CD8-positive, alpha-beta memory T cell (primary cell): ENCODE measurements at places on chromosomes 2 and 18.

DNA sequence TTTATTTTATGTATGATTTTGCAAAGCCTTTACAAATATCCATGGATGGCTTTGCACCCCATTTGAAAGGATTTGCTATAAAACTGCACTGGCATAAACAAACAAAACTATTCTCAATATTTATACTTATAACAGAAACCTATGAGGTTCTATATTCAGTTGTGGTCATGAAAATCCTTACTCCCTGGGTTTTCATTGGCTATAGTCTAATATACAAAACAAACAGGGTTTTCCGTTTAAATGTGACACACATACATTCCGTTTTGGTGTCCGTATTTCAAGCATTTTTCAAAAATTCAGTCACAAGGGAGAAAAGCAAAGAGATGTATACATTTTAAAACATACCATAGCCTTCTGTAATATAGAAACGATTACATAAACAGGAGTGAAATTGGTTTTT lies 100.0 kb downstream of the TCF4 start:
- H3K36me3 ChIP-seq, result no peaks in the 10 kb centered on the region
- no peak overlapping the region for H3K4me3 ChIP-seq
- H3K4me1 ChIP-seq, result no peaks in the 10 kb centered on the region
- no peak overlapping the region for H3K27ac ChIP-seq
- peaks cover 3% of the 10 kb centered on the region for H3K27me3 ChIP-seq

DNA sequence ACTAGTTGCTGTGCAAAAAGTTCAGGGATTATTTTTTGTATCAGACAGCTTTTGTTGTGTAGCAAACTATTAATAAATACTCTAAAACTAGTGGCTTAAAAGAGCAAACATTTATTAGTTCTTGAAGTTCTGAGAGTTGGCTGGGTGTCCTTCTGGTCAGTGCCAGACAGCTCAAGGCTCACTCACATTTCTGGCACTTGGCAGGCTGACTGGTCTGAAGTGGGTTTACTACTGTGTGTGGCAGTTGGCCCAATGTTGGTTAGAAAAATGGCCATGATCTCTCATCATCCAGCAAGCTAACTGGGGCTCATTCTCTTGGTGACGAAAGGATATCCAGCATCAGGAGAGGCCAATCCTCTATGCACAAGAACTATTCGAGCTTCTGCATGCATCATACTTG lies 71.4 kb upstream of the ZNF385B start:
- H3K4me1 ChIP-seq, result no peaks in the 10 kb centered on the region
- DNase-seq, result no peak
- H3K27me3 ChIP-seq, result no peaks in the 10 kb centered on the region

GRCh38 chr2:223383315-223383714 lies 218.8 kb downstream of the SCG2 start:
- DNase-seq, result no peak
- H3K36me3 ChIP-seq, result no peaks in the 10 kb centered on the region
- H3K27me3 ChIP-seq, result no peaks in the 10 kb centered on the region
- no peaks in the 10 kb centered on the region for H3K4me1 ChIP-seq
- no peak overlapping the region for H3K4me3 ChIP-seq

- peaks cover 40% of the 10 kb centered on the region for H3K4me1 ChIP-seq
- no peaks in the 10 kb centered on the region for H3K36me3 ChIP-seq
- H3K27ac ChIP-seq, result no peak overlapping the region
- DNase-seq, result no peak
- no peaks in the 10 kb centered on the region for H3K27me3 ChIP-seq
- no peak overlapping the region for H3K4me3 ChIP-seq
These were observed 22.5 kb upstream of the CERS6 start for GRCh38 chr2:168433527-168433926.

- H3K27me3 ChIP-seq, result no peaks in the 10 kb centered on the region
- H3K27ac ChIP-seq, result no peak overlapping the region
- H3K4me1 ChIP-seq, result no peaks in the 10 kb centered on the region
- no peaks in the 10 kb centered on the region for H3K36me3 ChIP-seq
These were observed 8.2 kb downstream of the ADRA2B start for GRCh38 chr2:96108151-96108540.

GRCh38 chr2:42047488-42048298 lies at the start of gene PKDCC:
Gene PKDCC, plus strand, starts transcription at chr2:42048021. Its CDS starts 179 bp downstream, at chr2:42048200.
- no peaks in the 10 kb centered on the region for H3K36me3 ChIP-seq
- H3K27me3 ChIP-seq, result peaks cover 5% of the 10 kb centered on the region
- DNase-seq, result peak; percentile 6

DNA sequence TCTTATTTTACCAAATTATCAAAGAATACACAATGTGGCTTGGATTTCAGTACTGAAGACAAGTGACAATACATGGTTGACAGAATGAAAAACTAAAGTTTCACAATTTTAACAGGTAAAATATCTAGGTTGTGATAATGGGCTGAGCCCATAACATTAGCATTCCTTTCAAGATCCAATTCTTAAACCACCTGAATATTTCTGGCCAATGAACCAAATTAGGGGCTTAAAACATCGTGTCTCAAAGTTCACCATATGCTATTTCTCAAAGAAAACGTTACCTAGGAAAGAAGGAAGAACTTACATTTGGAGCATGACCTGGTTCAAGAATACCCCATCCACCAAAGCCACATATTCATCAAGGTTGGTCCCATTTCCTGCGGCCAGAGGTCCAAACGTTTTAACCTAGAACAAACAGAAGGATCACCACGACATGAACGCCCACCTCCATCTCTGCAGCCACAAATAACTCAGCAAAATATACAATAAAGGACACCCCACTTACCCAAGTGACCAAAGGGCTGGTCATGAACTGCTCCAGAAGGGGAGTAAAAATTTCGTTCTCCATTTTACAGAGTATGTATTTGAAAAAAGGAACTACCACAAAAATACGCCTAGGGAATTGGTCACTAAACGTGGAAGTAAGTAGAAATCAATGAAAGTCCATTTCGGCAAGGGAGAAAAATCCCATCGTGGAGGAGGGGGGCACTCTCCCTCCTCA lies 984 bp downstream of the CCDC88A start:
- H3K4me1 ChIP-seq, result peaks cover 17% of the 10 kb centered on the region
- peak overlapping the region; percentile 88 for H3K4me3 ChIP-seq
- DNase-seq, result no peak
- H3K27ac ChIP-seq, result peak overlapping the region; percentile 74
- H3K27me3 ChIP-seq, result no peaks in the 10 kb centered on the region
- no peaks in the 10 kb centered on the region for H3K36me3 ChIP-seq

DNA sequence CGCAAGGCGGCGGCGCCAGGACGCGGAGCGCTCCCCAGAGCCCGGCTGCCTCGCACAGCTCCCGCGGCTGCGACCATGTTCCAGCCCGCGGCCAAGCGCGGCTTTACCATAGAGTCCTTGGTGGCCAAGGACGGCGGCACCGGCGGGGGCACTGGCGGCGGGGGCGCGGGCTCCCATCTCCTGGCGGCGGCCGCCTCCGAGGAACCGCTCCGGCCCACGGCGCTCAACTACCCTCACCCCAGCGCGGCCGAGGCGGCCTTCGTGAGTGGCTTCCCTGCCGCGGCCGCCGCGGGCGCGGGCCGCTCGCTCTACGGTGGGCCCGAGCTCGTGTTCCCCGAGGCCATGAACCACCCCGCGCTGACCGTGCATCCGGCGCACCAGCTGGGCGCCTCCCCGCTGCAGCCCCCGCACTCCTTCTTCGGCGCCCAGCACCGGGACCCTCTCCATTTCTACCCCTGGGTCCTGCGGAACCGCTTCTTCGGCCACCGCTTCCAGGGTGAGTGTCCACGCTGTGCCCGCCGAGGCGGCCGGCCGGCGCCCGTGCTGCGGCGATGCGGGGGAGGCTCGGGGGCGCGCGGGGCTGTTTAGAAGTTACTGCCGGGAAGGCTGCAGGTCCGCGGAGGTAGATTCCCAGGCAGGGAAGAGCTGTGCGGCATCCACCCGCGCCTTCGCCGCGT lies 696 bp downstream of the EMX1 start:
- H3K36me3 ChIP-seq, result no peaks in the 10 kb centered on the region
- H3K27me3 ChIP-seq, result peaks cover 86% of the 10 kb centered on the region
- no peak overlapping the region for H3K4me3 ChIP-seq
- no peak for DNase-seq
- no peak overlapping the region for H3K27ac ChIP-seq
- peaks cover 44% of the 10 kb centered on the region for H3K4me1 ChIP-seq

- no peak overlapping the region for H3K27ac ChIP-seq
- H3K36me3 ChIP-seq, result no peaks in the 10 kb centered on the region
- peaks cover 4% of the 10 kb centered on the region for H3K4me1 ChIP-seq
- no peaks in the 10 kb centered on the region for H3K27me3 ChIP-seq
- DNase-seq, result no peak
These were observed 53.9 kb downstream of the MSH2 start for GRCh38 chr2:47456851-47457250.

- H3K4me1 ChIP-seq, result no peaks in the 10 kb centered on the region
- H3K4me3 ChIP-seq, result no peak overlapping the region
- no peak for DNase-seq
- H3K27me3 ChIP-seq, result no peaks in the 10 kb centered on the region
These were observed 436.7 kb downstream of the ZEB2 start for GRCh38 chr2:144083211-144083610.

- no peaks in the 10 kb centered on the region for H3K36me3 ChIP-seq
- DNase-seq, result peak; percentile 46
- no peaks in the 10 kb centered on the region for H3K27me3 ChIP-seq
- no peak overlapping the region for H3K27ac ChIP-seq
- H3K4me1 ChIP-seq, result no peaks in the 10 kb centered on the region
- no peak overlapping the region for H3K4me3 ChIP-seq
These were observed 28.9 kb upstream of the IER3IP1 start for GRCh38 chr18:47204908-47205522.

GRCh38 chr2:239864247-239865058 lies 160.7 kb downstream of the NDUFA10 start:
- H3K4me1 ChIP-seq, result no peaks in the 10 kb centered on the region
- H3K27me3 ChIP-seq, result no peaks in the 10 kb centered on the region
- H3K27ac ChIP-seq, result no peak overlapping the region
- H3K36me3 ChIP-seq, result no peaks in the 10 kb centered on the region

DNA sequence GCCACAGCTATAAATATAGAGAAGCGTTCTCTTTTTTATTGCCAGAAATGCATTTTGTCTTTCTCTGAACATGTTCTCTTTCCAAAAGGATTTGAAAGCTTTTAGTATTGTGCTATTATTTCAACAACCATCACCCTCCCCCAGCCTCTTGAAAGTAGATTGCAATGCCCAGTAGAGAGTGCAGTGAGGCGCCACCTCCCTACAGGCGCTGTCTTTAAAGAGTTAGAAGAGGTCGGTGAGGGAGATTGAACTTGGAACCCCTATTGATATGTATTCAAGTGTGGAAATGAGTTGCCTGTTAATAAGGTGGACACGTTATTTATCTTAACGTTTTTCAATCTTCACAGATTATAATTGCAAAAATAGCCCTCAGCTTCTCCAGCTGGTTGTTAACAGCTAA lies 360.3 kb downstream of the LRP1B start:
- no peak overlapping the region for H3K4me3 ChIP-seq
- H3K27me3 ChIP-seq, result no peaks in the 10 kb centered on the region
- DNase-seq, result no peak
- no peaks in the 10 kb centered on the region for H3K4me1 ChIP-seq
- no peaks in the 10 kb centered on the region for H3K36me3 ChIP-seq

DNA sequence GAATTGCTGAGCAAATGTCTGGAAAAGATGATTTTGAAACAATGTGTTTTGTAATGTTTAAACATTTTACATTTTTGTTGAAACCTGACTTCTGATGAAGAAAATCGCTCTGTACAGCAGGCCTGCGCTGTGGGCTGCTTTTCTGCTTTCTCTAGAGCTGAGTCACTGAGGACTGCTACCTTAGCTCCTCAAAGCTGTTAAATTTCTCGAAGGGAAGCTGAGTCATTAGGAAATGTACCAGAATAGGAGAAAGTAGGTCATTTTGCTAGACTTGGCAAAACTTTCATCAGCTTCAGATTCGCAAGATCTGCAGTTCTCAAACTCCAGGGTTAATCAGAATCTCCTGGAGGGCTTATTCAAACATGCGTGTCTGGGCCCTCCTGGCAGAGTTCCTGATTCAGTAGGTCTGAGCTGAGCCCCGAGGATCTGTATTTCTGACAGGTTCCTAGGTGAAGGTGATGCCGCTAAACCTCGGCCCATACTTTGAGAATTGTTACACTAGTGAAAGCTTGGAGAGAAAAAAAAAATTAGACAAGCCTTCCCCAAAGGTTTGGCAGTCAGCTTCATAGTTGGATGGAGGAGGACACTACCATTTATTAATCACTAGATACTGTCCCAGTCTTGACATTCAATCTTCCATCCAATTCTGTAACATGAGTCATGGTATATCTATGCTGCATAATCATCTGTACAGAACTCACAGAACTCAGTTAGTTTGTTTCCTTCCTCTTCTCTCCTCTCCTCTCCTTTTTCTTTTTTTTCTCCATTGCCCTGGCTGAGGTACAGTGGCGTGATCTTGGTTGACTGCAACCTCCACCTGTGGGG lies 297.6 kb downstream of the PARD3B start:
- H3K4me1 ChIP-seq, result no peaks in the 10 kb centered on the region
- H3K27ac ChIP-seq, result no peak overlapping the region
- H3K36me3 ChIP-seq, result no peaks in the 10 kb centered on the region
- DNase-seq, result no peak

- no peaks in the 10 kb centered on the region for H3K4me1 ChIP-seq
- H3K36me3 ChIP-seq, result no peaks in the 10 kb centered on the region
- no peak for DNase-seq
- H3K27ac ChIP-seq, result no peak overlapping the region
These were observed 13.8 kb upstream of the ZBTB7C start for GRCh38 chr18:48422947-48423378.

DNA sequence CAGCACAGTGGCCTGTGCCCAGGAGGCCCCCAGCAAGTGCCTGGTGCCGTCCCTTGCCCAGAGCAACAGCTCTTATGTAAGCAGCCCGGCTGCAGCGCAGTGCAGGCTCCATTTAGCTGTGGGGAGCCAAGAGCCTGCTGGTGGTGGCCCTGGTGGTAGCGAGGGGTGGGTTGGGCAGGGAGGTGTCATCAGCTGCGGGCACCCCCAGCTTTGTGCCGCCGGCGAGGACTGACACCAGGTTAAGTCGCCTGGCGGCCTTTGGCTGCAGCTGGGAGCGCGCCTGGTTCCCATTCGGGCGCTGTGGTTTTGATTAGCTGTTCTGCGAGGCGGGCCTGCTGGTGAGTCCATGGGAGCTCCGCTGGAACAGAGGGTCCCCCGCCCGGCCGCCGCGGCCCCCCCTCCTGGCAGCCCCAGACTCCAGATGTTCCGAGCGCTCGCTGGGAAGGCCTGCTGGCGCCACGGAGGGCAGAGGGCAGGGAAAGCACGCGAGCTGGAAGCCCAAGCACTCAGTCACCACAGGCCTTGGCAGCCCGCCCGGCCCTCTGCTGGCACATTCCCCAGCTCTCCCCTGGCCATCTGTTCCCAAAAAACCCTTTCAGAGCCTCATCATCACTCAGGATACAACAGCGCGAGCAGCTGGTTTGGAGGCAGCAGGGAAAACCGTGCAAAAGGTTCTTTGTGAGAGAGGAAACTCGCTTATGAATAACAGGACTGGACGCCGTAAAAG lies 18.4 kb downstream of the ATOH8 start:
- H3K4me1 ChIP-seq, result no peaks in the 10 kb centered on the region
- DNase-seq, result no peak
- peaks cover 12% of the 10 kb centered on the region for H3K27me3 ChIP-seq
- no peaks in the 10 kb centered on the region for H3K36me3 ChIP-seq
- H3K27ac ChIP-seq, result no peak overlapping the region

- no peaks in the 10 kb centered on the region for H3K36me3 ChIP-seq
- H3K4me3 ChIP-seq, result no peak overlapping the region
- H3K27ac ChIP-seq, result no peak overlapping the region
- H3K27me3 ChIP-seq, result no peaks in the 10 kb centered on the region
These were observed 4.9 kb downstream of the DLGAP1 start for GRCh38 chr18:4450065-4450658.

GRCh38 chr2:177549171-177549570 lies 156.6 kb downstream of the AGPS start:
- no peak for DNase-seq
- H3K27me3 ChIP-seq, result no peaks in the 10 kb centered on the region
- no peak overlapping the region for H3K4me3 ChIP-seq
- no peaks in the 10 kb centered on the region for H3K36me3 ChIP-seq
- peaks cover 5% of the 10 kb centered on the region for H3K4me1 ChIP-seq
